ENCODE measurements at places on chromosomes 1 and 21. TPM values are rescaled to one million over a fixed set of nuclear protein-coding genes. Genes with fewer than 3 reads are reported as not detected.

Gene TMPRSS15
- not detected for total RNA-seq

Gene STUM
- total RNA-seq = not detected

Gene TRIM58
- not detected for total RNA-seq

Gene AMY1A
- not detected for total RNA-seq

Gene CD2
- not detected for total RNA-seq

Gene KRTAP13-2
- not detected for total RNA-seq

Gene SAMD11
- 0.54 TPM for total RNA-seq

Gene PEX19
- 64.0 TPM for total RNA-seq

Gene UQCRHL
- total RNA-seq = 3.6 TPM
